ENCODE measurements at places on chromosomes 1 and 21. TPM values are rescaled to one million over a fixed set of nuclear protein-coding genes. Genes with fewer than 3 reads are reported as not detected.

DNA sequence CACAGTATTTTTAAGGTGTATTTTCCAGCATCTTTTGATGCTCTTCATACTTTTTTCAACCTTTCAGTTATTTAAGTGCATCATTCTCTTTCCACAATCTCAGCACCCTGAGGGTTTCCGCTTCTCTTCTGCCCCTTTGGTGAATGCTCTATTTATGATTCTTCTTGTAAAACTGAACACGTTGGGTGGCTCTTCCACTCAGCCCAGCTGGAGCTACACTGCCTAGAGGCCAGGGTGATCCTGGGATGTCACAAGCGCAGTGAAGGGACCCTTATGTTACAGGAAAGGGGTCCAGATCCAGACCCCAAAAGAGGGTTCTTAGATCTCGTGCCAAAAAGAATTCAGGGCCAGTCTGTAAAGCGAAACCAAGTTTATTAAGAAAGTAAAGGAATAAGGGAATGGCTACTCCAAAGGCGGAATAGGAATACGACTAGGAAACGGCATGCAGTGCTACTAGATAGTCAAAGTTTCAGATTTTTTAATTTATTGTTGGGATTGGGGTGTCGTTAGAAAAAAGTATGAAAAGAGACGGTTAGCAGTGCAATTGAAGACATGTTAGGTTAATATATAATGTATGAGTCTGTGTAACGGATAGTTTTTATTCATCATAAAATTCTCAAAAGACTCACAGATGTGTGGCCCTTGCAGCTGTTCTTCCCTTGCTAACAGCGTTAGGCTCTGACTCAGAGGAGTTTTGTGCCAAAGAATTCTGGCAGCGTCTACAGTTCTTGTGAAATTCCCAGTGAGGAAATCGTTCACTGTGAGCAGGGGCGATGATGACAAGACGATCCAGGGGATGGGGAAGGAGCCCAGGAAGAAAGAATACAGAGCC is 14.4 kb upstream of the ERVH48-1 start:
- peak; percentile 75 for DNase-seq

DNA sequence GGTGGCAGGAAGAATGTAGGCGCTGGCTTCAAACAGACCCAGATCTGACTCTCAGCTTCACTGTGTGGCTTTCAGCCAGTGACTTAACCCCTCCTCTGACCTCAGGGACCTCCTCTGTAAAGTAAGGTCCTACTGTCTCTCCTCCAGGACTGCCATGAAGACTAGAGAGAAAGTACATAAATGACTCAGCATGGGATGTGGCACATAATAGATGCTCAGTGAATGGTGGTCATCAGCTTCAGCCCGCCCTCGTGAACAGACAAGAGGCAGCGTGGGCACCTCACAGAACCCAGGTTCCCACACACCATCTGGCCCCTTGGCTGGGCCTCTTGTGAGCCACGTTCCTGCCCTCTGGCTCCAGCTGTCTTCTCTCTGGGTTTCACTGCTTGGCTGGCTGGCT is 126.0 kb downstream of the SYF2 start:
- no peak for DNase-seq

DNA sequence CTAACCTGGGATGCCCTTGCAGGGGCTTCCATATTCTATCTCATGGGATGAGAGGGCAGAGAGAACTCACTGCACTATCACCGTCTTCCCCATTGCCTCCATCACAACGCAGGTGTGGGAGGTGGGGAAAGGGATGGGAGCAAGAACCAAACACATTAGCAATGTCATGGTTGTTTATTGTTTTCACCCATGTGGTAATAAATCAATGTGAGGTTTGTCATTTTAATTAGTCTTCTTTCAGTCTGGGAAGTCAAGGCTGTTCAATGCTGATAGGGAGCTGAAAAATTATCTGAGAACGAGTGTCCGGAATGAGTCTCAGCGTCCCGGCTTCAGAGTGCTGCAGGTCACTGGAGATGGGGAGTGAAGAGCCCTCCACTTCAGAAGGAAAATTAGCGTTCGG is 268.5 kb downstream of the DUSP10 start:
- no peak for DNase-seq

DNA sequence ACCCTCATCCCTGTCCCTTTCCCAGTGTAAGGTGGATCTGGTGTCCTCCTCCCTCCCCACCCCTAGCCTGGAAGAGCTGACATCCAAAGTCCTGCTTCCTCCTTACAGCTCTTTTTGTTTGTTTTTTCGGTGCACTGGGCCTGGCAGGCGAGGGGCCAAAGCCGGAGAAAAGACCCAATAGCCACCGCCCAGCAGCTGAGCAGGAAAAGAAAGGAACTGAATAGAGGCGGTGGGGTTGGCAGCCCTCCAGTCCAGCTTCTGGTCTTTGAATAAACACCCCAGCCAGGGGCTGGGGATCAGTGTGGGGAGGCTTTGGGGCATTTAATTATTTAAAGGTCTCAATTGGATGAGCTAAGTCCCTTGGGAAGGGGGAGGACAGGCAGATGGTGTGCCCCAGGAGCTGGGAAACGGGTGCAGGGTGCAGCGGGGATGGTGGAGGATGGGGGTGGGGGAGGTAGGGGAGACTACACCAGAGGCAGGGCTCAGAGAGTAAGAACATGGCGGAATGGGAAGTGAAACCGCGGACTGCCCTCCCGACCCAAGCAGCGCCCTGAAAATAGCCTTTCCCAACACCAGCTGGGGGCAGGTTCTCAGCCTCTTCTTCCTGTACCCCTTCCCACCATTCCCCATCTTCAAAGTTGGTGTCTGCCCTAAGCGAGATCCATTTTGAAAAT is 20.2 kb downstream of the BTG2 start:
- DNase-seq: peak; percentile 81

- no peak for DNase-seq
These were observed 38.6 kb upstream of the POFUT2 start for GRCh38 chr21:45326169-45326851.

DNA sequence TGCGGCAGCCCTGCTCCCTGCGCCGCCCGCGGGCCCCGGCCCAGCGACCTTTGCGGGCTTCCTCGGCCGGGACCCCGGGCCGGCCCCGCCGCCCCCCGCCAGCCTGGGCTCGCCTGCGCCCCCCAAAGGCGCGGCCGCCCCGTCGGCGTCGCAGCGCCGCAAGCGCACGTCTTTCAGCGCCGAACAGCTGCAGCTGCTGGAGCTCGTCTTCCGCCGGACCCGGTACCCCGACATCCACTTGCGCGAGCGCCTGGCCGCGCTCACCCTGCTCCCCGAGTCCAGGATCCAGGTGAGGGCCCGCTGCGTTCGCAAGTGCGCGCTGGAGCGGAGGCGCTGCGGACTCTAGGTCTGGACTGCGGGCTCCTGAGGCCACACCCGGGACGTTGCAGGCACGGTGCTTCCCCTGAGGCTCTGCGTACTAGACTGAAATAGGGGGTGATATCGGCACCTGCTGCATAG is 351 bp downstream of the MIXL1 start:
- DNase-seq: no peak

GRCh38 chr1:171668372-171668771 is 15.9 kb upstream of the MYOC start:
- DNase-seq: no peak

Gene ARTN
- 0.70 TPM for total RNA-seq

- DNase-seq: peak; percentile 63
These were observed 18.0 kb downstream of the PTPRU start for GRCh38 chr1:29254346-29254745.

GRCh38 chr1:25703041-25703440 is 86.5 kb downstream of the MAN1C1 start:
- DNase-seq: no peak

DNA sequence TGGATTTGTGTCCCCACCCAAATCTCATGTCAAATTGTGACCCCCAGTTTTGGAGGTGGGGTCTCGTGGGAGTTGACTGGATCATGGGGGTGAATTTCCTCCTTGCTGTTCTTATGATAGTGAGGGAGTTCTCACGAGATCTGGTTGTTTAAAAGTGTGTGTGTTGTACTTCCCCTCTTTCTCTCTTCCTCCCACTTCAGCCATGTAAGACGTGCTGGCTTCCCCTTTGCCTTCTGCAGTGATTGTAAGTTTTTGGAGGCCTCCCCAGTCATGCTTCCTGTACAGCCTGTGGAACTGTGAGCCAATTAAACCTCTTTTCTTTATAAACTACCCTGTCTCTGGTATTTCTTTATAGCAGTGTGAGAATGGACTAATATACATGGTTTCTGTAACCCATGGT is 64.6 kb downstream of the RHOU start:
- no peak for DNase-seq
